ENCODE measurements at places on chromosomes 12 and 14. TPM values are rescaled to one million over a fixed set of nuclear protein-coding genes. Genes with fewer than 3 reads are reported as not detected.
A peak's percentile ranks its signal among the peaks of the same experiment; 100 is the strongest.

- peak; percentile 86 for DNase-seq
Observed at GRCh38 chr12:86660488-86661147, 404.4 kb upstream of the MGAT4C start.

DNA sequence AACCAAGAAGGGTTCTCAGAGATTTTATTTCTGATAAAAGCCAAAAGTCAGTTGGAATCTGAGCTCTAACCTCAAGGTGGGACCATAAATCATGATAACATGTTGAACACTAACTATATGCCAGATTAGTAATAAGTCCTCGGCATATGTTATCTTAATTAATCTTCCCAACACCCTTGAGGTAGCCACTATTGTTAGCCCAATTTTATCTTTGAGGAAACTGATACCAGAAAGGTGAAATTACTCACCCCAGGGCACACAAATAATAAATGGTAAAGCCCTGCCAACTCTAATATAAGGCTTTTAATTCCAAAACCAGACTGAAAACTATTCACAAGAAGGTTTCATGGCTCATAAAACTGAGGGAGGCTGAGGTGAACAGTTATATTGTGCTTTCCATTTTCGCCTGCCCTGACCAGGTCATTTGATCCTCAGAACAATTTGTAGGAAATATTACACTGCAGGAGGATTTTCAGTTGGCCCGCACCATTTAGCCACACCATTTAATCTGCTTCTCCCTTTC is 16.1 kb upstream of the NUAK1 start:
- no peak for DNase-seq

- DNase-seq = no peak
Observed at GRCh38 chr12:47361389-47362021, 281.7 kb upstream of the AMIGO2 start.

DNA sequence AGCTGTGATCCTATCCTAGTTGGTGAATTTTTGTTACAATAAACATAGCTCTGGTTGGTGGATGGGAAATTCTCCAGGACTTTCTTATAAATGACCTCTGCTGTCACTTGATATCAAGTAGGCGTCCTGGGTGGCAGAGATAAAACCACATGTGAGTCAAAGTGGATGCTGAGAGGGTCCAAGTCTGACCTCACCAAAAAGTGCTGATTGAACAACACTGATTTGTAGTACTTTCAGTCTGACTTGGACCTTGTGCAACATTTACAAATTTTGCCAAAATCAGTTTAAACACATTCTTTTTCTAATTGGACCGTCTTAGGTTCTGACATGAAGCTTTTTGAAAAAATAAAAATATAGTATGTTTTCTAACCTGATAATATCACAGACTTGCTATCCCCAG is 585.6 kb downstream of the GALC start:
- no peak for DNase-seq

- no peak for DNase-seq
Observed at GRCh38 chr12:125351788-125352187, 286.6 kb downstream of the AACS start.

GRCh38 chr12:127655691-127656090 is 611.3 kb upstream of the TMEM132C start:
- DNase-seq = no peak

DNA sequence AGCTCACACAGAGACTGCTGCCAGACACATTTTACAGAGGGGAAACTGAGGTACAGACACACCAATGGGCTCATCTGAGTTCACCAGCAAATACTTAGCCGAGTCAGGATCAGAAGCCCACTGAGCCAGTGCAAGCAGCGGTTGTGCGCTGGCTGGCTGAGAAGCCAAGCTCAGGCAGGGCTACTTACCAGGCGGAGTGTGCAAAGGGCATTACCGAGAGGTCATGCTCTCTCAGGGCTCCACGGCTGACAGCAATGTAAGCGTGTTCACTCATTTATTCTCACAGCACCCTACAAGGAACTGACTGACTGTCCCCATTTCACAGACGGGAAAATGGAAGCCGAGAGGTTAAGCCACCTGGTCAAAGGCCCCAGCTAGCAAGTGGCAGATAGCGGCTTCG is 63.7 kb downstream of the RFLNA start:
- no peak for DNase-seq

- DNase-seq = no peak
Observed at GRCh38 chr14:67514650-67515385, 18.3 kb upstream of the PLEKHH1 start.

- DNase-seq = no peak
Observed at GRCh38 chr12:78330131-78330530, 499.4 kb downstream of the NAV3 start.

- DNase-seq = peak; percentile 71
Observed at GRCh38 chr14:65462411-65462810, 49.9 kb downstream of the FUT8 start.

GRCh38 chr12:54017027-54017788 is 8.4 kb downstream of the HOXC8 start:
- peak; percentile 68 for DNase-seq

- DNase-seq = no peak
Observed at GRCh38 chr12:4420138-4420670, 25.4 kb downstream of the FGF6 start.

- DNase-seq = peak; percentile 100
Observed at GRCh38 chr12:46523863-46524770, 151.5 kb upstream of the SLC38A2 start.

- peak; percentile 12 for DNase-seq
Observed at GRCh38 chr12:80325167-80325959, 118.7 kb upstream of the PTPRQ start.

DNA sequence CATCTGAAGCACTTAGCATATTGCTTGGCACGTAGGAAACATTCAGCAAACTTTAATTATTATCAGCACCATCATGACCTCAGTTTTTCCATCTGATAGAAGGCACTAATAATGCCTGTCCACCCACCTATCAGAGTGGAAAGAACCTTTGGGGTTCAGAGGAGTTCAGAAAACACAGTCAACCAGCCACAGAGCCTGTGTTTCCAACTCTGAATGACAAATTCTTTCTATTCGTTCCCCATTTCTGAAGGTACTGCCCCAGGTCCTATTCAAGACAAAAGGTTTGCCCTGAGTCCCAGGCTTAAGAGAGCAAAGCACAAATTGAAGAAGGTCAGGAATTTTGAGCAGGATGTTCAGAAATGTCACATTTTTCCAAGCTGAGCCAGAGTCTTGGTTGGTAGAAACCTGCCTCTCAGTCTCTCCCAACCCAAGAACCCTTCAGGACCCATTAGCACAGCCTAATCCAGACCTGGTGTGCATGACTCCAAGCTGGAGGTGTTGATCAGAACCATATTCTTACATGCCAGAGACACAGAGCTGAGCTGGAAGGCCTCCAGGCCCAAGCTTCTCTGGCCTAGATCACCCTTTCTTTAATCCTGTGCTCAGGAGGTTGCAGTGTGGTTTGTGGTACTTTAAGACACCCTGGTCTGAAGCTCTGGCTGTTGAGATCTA is 114.4 kb downstream of the TBX5 start:
- no peak for DNase-seq

DNA sequence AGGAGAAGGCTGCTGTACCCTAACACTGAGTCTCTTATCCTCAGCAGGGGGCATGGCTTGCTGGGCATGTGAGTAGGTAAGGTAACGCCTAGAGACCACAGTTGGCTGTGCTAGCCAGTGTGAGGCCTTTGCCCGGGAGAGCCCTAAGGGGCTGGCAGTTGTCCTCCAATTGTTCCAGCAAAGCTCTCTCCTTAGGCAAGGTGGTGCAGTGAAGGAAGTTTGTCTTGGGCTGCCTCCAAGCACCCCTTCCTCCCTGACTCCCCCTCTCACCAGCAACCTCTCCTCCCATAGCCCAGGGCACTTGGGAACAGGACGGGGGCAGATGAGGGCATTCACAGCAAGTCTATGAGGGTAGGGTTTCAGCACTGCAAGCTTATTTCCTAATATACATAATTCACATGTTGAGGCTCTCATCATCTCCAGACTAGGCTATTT is 23.0 kb downstream of the LACRT start:
- no peak for DNase-seq

GRCh38 chr12:56437430-56438176 is 11.6 kb downstream of the TIMELESS start:
- DNase-seq = no peak

- DNase-seq = no peak
Observed at GRCh38 chr14:49881350-49882001, 11.4 kb upstream of the ARF6 start.

PRB2 gene
- total RNA-seq = not detected

GLT1D1 gene
- total RNA-seq = not detected

TMEM106C gene
- 122 TPM for total RNA-seq

PGF gene
- 181 TPM for total RNA-seq

PLA2G1B gene
- total RNA-seq = not detected

GNB3 gene
- total RNA-seq = 2.6 TPM

FIGNL2 gene
- total RNA-seq = 0.13 TPM

PCK2 gene
- 9.4 TPM for total RNA-seq

GPX2 gene
- total RNA-seq = not detected

SOAT2 gene
- not detected for total RNA-seq

USP44 gene
- total RNA-seq = not detected

SERPINA10 gene
- not detected for total RNA-seq

IL31 gene
- total RNA-seq = not detected

RNASE3 gene
- not detected for total RNA-seq

ARHGEF25 gene
- total RNA-seq = 14.6 TPM

DCN gene
- total RNA-seq = 478 TPM
